ENCODE measurements at places on chromosomes 7 and 10.

DNA sequence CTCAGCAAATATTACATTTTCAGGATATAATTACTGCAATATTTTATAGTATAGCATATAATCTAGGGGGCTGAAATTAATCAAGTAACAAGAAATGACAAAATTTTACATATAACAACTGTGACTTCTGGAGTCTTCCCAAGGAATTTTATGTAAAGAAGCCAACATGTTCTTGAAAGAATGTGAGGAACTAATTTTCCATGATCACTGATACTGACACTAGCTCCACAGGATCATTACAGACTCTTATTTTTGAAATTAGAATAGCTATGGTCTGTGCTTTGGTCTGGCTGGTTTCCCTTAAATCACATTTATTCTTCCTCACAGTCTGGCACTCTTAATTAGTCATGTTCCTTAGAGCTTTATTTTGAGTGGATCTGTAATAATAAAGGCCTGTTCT lies 267.7 kb upstream of the SEMA3A start:
- no peak for DNase-seq

- DNase-seq: no peak
Measured at GRCh38 chr7:97868788-97869187, 3.4 kb downstream of the ASNS start.

- peak; percentile 32 for DNase-seq
Measured at GRCh38 chr10:69644658-69645295, 14.7 kb downstream of the FAM241B start.

DNA sequence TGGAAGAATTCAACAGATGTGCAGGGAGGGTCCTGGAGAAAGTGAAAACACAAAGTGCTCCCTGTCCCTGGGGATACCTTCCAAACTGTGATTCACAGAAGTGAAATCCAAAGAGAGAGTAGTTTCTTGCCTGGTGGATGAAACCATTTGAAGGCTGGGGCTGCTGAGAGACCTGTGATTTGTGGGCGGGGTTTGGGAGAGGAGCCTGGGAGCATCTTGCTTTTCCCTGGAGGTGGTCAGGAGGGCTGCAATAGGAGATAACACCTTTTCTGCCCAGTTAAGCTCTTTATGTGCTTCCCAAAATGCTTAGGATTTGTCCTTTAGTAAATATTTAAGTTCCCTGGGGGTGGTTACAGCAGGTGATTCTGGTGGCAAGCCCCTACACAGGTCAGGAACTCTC lies 105.3 kb upstream of the TPK1 start:
- no peak for DNase-seq

DNA sequence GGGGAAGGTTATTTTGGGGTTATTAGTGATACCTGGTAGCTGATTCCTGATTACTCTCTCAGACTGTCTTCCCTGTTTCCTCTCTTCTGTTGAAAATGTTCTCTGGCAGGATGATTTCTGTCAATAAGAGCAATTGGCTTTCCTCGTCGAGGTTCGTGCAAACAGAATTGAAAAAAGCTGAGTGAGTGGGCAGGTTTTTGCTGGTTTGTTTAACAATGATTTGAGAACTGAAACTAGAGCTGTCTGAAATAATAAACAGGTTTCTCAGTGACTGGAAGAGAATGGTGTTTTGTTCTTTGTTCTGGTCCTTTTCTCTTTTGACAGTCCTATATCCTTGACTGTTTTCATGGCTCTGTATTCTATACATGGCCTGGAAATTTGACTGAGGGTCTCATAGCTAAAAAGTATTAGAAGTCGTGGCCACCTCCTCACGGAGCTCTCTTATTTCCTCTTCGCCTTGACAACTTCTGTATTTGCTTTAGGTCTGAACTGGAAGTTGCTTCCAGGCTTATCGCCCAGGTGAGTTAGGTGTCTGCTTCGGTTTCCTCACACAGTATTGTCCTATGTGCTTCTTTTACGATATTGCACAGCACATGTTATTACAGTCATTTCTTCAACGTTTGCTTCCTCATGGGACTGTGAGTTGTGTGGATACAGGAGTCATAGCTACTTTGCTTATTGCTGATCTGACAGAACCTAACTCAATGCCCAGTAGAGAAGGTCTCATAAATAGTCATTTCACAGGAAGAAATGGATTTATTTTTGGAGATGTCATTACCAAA lies 403.6 kb downstream of the NRG3 start:
- no peak for DNase-seq

DNA sequence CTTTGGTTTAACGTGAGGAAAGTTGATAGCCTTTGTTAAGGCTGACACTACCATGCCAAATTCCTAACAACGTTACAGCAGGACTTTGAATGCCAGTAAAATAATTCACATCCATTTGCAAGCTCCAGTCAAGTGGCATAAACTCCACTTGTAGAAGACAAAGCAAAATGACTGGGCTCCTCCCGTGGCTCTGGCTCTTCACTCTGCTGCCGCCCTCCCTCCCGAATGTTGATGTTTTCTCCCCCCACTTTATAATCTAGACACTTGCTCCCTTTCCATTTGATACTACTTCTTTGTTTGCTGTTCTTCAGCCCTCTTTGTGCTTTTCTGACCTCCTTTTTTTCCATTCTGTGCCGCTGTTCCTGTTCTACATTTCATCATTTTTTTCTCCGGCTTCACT lies 22.8 kb upstream of the ITGB8 start:
- DNase-seq: no peak

- DNase-seq: no peak
Measured at GRCh38 chr7:69439636-69440325, 158.5 kb upstream of the AUTS2 start.

GRCh38 chr10:48238826-48239520 lies 35.5 kb downstream of the FRMPD2 start:
- DNase-seq: no peak

DNA sequence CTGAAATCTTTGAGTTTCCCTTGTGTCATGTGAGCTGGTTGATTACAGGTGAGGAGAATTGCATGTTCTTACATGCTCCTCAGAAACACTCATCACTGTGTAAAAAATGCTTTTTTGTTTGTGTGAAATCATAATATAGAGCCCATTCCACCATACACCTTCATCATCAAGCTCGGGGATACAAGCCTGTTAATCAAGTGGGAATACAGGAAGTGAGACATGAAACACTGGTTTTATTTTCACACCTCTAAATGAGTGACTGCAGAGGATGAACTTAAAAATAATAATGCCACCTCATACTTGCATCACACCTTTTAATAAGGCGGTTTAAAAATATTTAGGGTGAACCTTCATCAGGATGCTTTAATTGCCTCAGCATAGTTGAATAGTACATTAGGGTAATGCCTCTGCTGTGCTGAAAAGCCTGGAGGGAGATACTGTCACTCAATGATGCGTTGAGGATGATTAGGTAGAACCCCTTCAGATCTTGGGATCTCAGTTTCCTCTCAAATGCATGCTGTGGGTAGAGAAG lies 164.6 kb downstream of the AUTS2 start:
- no peak for DNase-seq

GRCh38 chr10:71042216-71042615 lies 153.9 kb upstream of the PCBD1 start:
- DNase-seq: peak; percentile 73

- DNase-seq: no peak
Measured at GRCh38 chr7:30347226-30348082, 63.1 kb downstream of the ZNRF2 start.

- no peak for DNase-seq
Measured at GRCh38 chr10:74117738-74118137, 32.9 kb downstream of the AP3M1 start.

DNA sequence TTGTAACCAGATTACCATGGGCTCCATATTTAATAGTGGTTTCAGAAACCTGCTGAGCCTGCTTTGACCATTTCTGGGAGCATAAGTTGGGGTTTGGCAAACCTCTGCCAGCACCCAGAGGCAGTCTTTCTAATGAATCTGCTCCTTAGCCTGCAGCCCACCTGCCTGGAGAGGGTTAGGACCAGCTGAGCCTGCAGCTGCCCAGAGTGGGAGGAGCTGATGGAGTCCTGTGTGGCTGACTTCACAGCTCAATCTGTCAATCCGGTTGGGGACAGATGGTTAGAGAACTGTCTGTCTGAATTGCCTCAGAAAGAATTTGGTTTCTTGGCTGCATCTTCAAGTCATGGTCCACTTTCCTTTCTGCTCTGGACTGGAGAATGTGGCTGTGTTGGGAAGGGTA lies 444.6 kb downstream of the NRG3 start:
- DNase-seq: no peak

- no peak for DNase-seq
Measured at GRCh38 chr7:157767506-157768197, 430.8 kb downstream of the DNAJB6 start.

DNA sequence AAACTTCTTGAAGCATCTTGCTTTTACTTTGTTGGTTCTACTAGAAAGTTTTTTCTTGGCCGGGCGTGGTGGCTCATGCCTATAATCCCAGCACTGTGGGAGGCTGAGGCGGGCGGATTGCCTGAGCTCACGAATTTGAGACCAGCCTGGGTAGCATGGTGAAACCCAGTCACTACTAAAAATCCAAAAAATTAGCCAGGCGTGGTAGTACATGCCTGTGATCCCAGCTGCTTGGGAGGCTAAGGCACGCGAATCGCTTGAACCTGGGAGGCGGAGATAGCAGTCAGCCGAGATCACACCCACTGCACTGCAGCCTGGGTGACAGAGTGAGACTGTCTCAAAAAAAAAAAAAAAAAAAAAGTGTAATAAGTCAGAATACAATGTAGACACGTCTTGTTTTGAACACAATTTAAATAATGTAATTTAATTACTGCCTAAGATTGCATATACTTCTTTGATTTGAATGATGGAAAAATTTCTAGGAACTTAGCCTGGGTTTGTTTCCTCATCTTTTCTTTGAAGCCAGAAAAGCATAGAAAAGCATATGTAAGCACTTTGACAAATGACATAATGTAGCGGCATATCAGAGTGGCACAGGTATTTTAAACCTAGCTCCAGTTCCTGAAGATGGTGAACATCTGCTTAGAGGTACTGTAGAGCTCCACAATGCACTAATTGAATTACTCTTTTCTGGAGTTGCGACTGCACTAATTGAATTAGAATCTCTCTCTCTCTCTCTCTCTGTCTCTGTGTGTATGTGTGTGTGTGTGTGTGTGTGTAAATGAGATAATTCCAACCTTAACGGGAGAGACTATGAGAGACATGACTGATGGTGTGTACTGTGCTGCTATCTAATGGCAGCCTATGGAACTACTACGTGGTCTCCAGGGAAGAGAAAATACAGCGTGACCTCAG lies 87.8 kb downstream of the BTRC start:
- DNase-seq: peak; percentile 53

GRCh38 chr10:114138581-114138980 lies 35.4 kb downstream of the CCDC186 start:
- no peak for DNase-seq

- peak; percentile 70 for DNase-seq
Measured at GRCh38 chr10:43407148-43407575, 1.8 kb downstream of the HNRNPF start.

DNA sequence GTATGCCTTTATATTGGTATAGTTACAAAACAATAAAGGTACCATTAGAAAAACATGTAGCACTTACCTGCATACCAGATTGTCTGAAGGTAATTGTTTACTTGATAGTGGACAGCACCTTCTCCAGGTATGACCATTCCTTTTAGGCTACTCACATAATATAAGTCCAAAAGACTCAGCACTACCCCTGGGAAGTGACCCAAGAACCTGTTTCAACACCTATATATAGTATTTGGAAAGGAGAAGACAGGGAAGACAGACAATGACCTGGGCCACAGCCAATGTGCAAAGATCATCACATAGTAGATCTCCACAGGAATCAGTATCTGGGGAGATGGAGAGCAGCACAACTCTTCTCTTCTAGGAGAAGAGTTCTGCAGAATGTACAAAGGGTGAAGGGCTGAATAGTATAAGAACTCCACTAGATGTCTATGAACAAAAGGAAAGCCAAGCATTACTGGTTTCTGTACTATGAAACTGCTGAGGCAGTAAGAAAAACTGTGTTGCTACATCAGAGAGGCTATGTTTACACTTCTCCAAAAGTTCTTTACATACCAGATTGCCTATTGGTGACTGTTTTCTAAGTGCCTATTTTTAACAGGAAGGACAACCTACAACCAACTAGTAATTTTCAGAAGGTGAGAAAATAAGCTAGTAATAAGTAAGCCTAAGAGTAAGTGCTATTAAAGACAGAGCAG lies 159.2 kb downstream of the BTAF1 start:
- peak; percentile 59 for DNase-seq

GRCh38 chr10:127415116-127415515 lies 134.0 kb upstream of the NPS start:
- no peak for DNase-seq

GRCh38 chr7:152959610-152960009 lies 200.1 kb downstream of the ACTR3B start:
- DNase-seq: no peak

DNA sequence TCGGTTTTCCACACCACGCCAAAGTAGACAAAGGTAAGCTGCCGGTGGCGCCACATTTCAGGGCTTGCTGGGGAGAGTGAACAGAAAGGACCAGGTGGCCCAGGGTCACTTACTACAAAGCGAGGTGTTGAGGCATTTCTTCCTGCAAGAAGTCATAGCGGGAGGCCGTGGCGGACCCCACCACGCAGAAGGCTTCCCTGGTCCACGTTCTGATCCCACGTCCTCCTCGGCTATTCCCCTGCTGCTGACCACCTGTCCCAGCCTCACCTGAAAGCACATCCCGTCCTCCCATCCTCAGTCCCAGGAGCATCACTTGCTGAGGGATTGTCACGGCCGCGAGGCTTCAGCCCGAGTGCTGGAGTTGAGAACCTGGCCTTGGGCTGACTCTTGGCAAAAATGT lies 139.2 kb downstream of the DYNC2I1 start:
- no peak for DNase-seq

GRCh38 chr10:71772832-71773220 lies 494 bp downstream of the VSIR start:
- no peak for DNase-seq

DNA sequence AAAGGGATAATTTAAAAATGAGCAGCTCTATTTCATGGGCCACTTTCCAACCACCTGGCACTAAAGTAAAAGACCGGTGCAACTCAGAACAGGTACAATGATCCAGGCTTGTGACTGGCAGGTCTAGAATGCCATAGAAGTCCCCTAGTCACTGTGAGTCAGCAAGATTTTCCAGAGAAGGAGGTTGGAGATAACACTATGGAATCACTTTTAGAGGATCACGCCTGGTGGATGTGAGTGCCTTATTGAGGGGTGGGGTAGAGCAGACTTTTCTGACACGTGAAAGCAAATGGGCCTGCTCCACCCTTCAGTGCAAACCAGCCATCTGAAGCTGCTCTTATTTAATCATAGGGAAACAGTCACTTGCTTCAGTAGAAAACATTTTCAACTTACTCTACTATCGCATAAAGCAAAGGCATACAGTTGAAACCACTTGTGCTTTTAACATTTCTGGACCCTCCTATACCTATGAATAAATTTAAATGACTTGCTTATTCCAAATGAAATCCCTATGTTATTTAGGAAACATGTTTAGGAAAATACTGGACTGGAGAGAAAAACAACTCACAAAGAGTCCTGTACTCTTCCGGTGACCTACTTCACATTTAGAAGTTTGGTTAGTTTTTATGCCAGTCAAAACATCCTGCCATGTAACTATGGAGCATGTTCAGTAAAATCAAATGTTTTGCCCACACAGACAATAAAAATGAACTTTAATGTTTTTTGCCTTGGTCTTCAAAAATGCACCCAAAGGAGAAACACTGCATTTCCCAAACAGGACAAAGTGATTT lies 21.5 kb upstream of the AKR1C1 start:
- no peak for DNase-seq

Measured in inflammatory macrophage treated with lipopolysaccharide for 4 hours (primary cell).